CD4-positive, alpha-beta T cell treated with Interleukin-4 for 4 hours (primary cell): ENCODE measurements at places on chromosomes 5 and 9.
A peak's percentile ranks its signal among the peaks of the same experiment; 100 is the strongest.

GRCh38 chr9:89501311-89501898, 3.5 kb upstream of the SEMA4D start:
- DNase-seq, result no peak

- no peak for DNase-seq
These were observed 3.2 kb downstream of the CDKN2B start for GRCh38 chr9:22005702-22006606.

DNA sequence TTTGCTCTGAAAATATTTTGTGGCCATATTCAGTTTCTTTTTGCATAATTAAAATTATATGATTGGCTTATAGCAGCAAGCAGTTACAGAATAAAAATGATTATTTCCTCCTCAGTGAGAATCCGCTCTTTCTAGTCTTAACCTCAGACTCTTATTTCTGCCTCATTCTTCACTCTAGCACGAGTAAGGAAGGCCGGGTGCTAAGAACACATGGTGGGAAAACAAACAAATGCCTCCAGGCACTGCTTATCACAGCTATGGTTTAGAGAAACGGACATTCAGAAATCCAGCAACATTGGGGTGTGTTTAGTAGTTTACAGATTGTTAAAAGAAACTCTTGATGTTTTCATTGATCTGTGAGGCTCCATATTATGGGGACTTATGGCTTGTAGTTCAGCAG, 168.7 kb downstream of the KDM4C start:
- DNase-seq, result no peak

- DNase-seq, result no peak
These were observed 355.7 kb upstream of the IRX2 start for GRCh38 chr5:3107156-3107611.

DNA sequence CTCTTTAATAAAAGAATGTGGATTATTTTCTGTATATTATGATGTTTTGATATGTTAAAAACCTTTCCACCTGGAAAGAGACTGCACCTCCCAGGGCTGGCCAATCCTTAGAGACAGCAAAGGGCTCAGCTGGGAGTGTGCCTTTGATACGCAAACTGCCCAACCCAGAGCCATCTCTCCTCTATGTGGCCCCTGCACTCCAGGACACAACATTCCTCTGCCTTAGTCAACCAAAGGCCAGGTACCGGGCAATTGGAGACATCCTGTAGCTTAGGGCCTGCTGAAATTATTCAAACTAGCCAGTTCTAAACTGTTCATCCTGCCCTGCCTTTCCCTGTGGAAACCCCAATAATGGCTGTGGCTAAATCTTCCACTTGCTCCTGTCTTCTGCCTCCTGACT, 5.0 kb upstream of the HSPB3 start:
- DNase-seq, result no peak

DNA sequence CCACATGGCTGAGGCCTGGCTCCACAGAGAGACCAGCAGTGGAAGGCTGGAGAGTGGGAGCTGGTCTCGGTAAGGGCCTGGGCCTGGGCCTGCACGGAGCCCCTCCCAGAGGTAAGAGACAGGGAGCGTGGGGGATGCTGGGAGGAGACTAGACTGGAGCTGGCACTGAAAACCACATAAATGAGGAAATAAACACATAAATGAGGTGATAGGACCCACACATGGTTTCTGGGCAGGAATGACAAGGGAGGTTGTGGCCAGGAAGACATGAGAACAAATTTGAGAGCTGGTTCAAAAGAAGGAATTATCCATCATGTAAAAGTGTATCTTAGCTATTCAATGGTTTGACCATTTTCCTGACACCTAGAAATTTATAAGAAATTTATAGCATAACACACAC, 451.7 kb upstream of the DAP start:
- DNase-seq, result no peak

- DNase-seq, result peak; percentile 48
These were observed 55.8 kb downstream of the PTTG1 start for GRCh38 chr5:160477266-160477970.

DNA sequence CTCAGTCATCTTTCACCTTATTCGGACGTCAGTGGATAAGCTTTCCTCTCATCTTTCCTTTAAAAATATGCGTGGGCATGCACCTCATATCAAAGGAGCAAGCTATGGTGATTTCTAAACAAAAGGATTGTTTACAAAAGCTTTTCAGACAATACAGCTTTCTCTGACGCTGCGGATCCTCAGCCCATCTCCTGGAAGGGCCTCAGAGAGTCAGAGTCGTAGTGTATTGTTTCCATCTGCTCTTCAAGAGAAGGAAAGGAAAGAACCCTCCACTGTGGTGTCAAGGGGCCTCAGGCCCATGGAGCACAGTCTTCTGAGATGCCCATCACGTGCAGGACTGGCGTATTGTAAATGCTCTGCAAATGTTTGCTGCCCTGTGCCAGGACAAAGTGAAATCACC, 163.4 kb upstream of the MAP1B start:
- no peak for DNase-seq

GRCh38 chr5:175887463-175887862, 16.1 kb downstream of the CPLX2 start:
- DNase-seq, result no peak

- no peak for DNase-seq
These were observed 57.2 kb upstream of the SSBP2 start for GRCh38 chr5:81808106-81808505.

- no peak for DNase-seq
These were observed 606.3 kb downstream of the TLE1 start for GRCh38 chr9:81083067-81083466.

DNA sequence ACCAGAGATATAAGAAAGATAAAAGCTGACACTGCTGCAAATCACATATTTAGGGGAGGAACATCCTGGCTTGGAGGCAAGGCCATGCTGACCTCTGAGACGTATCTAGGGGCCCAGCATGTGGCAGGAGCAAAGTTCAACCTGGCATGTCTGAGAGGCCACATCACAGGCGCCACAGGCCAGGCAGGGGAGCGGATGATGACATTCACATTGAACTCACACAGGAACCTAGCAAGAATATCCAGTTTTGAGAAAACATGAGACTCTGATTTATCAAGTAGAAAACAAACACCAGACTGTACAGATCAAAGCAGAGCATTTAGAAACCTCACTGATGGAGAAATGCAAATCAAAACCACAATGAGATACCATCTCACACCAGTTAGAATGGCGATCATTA, 64.2 kb upstream of the STK32A start:
- no peak for DNase-seq

- no peak for DNase-seq
These were observed 11.4 kb downstream of the ZFAND5 start for GRCh38 chr9:72353455-72354116.

DNA sequence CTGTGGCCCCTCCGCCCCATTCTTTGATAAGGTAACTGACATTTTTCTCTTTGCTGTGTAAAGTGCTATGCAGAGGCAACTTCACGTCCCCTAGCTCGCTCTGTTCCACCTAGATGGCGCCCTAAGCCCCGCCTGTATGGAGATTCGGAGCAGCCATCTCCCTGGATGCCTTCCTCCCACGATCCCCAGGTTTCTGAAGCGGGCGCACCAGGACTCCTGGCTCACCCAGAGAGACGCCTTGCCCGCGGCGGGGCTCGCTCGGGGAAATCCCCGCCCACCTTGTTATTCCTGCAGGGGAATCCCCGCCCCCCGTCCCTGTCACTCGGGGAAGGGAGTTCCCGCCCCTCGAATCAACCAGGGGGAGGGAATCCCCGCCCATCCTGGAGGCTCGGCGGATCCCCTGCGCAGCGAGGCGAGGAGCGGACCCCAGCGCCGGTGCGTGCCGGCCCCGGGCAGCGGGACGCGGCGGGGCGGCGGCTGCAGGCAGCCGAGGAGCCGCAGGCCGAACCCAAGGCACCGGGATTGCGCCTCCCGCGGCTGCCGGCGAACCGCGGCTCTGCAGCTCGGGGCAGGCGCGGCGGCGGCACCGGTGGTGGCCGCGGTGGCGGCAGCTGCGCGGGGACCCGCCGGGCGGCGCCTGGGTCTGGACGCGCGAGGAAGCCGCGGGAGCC, at the start of gene PDZD2:
PDZD2 (plus strand) TSS at position 384 of the 671 bp plus-strand sequence.
- peak; percentile 58 for DNase-seq

GRCh38 chr9:96084331-96084734, 208.8 kb downstream of the ERCC6L2 start:
- no peak for DNase-seq

GRCh38 chr5:40653221-40654022, 26.3 kb upstream of the PTGER4 start:
- peak; percentile 42 for DNase-seq

GRCh38 chr5:42889311-42889933, 77.7 kb upstream of the SELENOP start:
- DNase-seq, result peak; percentile 57

DNA sequence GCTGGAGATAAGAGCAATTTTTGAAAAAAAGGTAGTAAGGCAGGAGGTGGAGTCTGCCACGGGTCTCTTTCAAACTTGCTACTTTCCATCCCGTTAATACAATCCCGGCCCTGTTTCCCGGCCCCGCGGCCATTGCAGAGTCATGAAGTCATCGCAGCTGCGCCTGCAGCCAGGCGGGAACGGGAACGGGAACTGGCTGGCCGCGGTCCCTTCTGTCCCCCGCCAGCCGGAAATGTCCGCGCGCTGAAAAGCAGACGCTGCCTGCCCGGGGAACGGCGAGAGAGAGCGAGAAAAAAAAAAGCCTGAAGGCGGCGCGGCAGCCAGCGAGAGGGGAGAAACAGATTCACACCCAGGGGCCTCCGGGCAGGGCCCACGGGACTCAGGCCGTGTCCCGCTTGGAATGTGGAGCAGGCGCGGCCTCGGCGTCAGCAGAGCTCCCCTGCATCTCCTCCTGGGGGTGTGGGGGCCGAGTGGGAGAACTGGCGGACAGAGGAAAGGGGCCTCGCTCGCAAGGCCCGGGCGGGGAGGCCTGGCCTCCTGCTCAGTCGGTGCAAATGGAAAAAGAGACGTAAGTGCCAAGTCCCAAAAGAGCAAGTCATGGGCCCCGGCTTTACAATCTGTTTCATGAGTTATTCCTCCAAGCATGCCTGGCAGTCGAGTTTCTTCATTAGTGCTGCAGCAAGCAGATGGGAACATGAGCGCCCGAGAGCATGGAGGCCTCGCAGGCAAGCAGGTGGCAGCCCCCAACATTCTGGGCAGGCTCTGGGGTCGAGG, 201.2 kb upstream of the GAS1 start:
- DNase-seq, result no peak

DNA sequence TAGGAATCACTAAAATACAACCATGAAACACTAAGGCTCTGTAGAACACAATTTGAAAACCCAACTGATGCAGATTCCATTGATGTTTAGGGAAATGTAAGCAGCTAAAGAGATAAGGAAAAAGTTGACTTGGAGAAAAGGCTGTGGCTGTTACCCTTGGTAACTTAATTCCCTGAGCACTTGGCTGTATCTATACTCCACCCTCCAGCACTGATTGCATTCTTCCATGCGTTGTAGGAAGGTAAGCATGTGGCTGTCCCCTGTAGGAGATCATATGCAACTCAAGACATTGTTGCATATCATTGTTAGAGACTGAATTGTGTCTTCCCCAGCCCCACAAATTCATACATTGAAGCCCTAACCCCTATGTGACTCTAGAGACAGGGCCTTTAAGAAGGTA, 184.5 kb downstream of the CEMIP2 start:
- no peak for DNase-seq

DNA sequence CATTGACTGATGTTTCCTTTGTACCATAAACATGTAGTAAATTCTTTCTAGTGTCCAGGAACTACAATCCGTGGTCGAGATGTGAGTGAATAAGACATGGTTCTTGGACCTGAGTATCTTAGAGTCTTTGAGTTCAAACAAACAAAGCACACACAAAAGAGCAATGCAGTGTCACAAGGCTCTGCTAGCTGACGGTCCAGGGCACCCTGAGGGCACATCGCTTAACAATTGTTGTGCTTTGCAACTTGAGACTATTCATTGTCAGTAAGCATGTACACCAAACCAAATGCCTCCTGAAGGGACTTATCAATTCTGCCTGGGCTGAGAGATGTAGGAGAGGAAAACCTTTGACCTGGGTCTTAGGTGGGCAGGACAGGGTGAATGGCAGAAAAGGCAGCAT, 84.8 kb downstream of the CAMK4 start:
- DNase-seq, result no peak

DNA sequence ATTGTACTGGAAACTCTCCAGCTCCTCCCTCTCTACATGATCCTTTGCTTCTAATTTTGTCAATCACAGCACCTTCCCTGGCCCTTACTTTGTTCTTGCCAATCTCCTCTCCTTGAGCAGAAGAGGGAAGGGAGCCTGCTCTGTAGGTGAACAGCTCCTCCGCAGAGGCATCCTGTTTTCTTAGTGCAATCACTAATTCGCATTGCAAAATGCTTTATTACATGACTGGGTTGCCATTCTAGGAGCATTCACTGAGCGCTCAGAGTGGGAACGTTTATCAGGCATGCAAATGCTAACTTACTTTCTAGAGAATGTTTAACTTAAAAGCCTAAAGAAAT, 416 bp upstream of the SNX18 start:
- no peak for DNase-seq

DNA sequence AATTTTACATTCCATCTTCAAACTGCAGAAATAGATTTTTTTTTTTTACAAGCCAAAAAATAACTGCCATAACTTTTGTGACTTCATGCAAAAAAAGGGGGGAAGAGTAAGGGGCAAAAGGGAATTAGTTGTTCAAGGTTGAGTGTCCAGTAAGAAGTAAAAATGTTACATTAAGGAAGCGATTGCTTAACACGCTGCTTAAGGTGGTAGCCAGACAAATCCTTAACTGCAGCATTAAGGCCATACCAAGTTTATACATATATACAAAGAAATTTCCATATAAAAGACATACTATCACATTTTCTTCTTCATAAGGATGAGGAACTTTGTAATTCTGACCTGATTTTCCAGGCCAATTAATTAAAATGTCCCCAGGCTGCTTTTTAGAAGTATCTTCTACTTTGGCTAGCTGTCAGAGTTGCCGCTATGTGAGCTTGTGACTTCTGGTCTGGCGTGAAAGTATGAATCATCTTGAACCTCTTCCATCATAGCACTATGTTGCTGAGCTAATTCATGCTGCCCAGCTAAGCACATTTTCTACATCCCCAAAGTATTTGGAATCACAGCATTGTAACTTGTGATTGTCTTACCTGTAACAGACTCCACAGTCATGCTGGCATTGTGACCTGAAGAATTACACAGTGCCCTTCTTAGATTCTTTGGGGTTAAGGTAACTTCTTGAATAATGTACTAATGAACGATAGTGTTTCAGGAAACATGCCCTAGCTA, 40.0 kb downstream of the G3BP1 start:
- DNase-seq, result no peak
